ENCODE measurements at places on chromosomes 7 and 10.

- no peak for DNase-seq
These were observed 137.4 kb upstream of the GRB10 start for GRCh38 chr7:50920031-50920635.

- DNase-seq = no peak
These were observed 187.1 kb downstream of the ARHGAP21 start for GRCh38 chr10:24536636-24537035.

DNA sequence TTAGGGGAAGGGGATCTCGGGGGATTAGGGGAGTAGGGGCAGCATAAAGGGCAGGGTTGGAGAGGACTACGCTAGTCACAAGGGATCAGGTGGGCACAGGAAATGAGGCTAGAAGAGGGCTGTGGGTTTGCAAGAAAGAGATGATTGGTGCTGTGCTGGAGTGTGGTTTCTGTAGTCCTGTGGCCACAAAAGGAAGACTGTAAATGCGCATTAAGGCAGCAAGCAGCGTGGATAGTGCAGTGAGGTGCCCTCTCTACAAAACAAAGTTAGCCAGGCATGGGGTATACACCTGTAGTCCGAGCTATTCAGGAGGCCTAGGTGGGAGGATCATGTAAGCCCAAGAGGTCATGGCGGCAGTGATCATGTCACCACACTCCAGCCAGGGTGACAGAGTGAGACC is 212.1 kb downstream of the MLLT10 start:
- DNase-seq = peak; percentile 11

GRCh38 chr7:24978843-24979469 is 1.0 kb downstream of the OSBPL3 start:
- DNase-seq = no peak

GRCh38 chr10:5046410-5046809 is 42.8 kb upstream of the AKR1C2 start:
- DNase-seq = no peak

DNA sequence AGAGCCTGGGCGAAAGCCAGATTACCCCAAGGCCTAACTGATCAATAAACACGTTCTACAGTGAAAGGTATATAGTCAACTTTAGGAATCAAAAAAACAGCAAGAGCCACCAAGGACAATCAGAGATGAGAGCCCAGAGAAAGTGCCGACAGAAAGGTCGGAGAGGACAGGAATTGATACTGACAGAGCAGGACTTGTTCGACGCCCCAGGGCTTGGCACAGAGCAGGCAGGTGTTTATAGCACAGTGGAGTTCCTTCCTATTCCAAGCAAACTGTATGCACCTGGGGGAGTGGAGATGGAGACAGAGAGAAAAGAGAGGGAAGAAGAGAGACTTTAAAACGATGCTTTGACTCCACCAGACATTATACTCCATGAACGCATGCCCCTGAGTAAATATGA is 39.5 kb downstream of the PPP1R3C start:
- DNase-seq = no peak

- no peak for DNase-seq
These were observed 66.5 kb downstream of the VWA2 start for GRCh38 chr10:114305521-114305925.

- no peak for DNase-seq
These were observed 4.7 kb upstream of the VDAC2 start for GRCh38 chr10:75205908-75206307.

- DNase-seq = no peak
These were observed 524.6 kb upstream of the KCND2 start for GRCh38 chr7:119748251-119748860.

GRCh38 chr10:85558533-85558932 is 808.1 kb downstream of the GRID1 start:
- no peak for DNase-seq

DNA sequence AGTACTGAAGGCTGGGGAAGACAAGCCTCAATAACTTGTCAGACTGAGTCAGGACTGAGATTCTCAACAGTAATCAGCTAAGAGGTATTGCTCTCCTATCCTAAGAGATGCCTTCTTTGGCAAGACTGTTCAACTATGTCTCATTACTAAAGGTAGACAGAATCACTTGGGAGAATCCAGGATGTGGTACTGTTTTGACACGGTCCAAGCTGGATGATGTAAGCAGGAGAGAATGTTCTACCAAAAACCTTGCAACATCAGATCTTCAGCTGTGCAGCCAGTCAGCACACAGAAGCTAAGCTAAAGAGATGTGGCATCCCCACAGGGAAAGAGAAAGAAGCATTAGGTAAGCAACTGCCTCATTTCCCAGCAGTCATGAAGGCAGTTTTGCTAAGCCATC is 391.4 kb downstream of the NRG3 start:
- no peak for DNase-seq

DNA sequence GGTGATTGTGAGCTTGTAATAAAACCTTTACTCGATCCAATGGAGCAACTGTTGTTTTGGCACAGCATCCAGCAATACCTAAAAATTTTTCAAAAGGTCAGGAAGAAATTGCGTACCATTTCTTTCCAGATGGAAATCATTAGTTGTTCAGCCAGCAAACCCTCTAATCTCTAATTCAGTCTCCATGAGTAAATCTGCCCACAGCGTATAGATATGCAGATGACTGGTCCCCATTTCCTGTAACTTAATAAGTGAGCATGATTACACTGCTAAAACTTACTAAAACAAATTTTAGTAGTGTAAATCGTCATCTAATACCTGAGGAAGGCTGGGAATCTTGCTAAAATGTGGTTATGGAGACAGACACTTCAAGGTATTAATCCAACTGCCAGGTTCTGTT is 10.6 kb downstream of the SLC25A16 start:
- no peak for DNase-seq

DNA sequence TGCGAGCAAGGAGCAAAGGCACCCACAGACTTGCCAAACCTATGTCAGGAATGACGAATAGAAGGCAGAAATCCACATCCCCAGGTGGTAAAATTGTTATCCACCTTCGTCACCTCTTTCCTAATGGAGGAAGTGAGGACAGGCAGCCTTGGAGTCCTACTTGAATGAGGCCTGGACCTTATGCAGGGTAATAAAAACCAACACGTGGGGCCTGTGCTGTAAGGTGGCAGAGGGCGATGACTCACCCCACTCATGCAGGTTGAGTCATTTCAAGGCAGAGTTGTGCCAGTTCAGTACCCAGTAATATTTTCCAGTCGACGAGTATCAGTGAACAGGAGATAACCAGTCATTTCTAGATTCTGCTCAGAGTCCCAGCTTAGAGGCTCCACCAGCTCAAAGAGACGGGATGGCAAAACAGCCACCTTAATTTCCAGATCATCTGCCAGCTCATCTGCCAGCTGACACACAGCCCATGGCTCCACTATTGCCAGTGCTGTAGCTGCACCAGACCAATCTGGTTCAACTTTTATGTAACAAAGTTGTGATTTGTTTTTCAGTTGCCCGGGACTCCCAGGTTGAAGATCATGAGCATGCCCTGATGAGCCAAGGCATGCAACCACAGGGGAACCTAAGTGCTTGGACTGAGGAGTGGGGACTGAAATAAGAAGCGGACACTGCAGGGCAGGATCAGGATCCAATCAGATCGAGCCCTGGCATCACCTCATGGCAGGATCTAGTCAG is 176.2 kb upstream of the ITGB1 start:
- peak; percentile 91 for DNase-seq

DNA sequence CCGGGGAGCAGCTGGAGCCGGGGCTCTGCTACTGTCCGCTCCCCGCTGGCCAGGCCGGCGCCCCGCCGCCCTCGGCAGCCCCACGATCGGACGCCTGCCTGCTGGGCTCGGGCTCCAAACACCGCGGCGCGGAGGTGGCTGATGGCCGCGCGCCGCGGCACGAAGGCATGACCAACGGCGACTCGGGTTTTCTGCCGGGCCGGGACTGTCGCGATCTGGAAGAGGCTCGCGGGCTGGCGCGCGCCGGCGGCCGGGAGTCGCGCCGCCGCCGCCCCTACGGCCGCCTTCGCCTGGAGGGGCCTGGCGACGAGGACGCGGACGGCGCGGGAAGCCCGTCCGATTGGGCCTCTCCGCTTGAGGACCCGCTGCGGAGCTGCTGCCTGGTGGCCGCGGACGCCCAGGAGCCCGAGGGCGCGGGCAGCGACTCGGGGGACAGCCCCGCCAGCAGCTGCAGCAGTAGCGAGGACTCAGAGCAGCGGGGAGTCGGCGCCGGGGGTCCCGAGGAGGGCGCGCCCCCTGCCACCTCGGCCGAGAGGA is 570 bp downstream of the TBC1D12 start:
- no peak for DNase-seq

DNA sequence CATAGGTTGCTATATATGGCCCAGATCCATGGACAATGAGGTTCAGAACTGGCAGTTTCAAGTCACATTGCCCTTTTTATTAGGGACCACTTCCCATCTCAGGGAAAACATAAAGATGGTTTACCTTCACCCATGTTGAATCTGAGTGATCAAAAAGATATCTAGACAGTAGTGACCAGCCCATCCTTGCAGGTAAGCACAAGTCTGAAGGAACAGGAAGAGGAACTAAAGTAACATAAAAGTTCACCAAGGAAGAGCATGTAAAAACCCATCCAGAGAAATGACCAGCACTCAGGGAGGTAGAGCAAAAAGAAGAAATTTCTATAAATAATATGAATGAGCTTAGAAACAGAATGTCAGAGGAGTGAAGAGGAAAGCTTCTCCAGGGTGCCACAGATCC is 382.5 kb downstream of the PARD3 start:
- DNase-seq = no peak

- DNase-seq = no peak
These were observed 229.7 kb downstream of the FANK1 start for GRCh38 chr10:126126023-126126422.

- no peak for DNase-seq
These were observed 27.8 kb upstream of the PLCE1 start for GRCh38 chr10:93965911-93966310.

GRCh38 chr7:47967708-47968107 is 11.7 kb downstream of the HUS1 start:
- DNase-seq = no peak

DNA sequence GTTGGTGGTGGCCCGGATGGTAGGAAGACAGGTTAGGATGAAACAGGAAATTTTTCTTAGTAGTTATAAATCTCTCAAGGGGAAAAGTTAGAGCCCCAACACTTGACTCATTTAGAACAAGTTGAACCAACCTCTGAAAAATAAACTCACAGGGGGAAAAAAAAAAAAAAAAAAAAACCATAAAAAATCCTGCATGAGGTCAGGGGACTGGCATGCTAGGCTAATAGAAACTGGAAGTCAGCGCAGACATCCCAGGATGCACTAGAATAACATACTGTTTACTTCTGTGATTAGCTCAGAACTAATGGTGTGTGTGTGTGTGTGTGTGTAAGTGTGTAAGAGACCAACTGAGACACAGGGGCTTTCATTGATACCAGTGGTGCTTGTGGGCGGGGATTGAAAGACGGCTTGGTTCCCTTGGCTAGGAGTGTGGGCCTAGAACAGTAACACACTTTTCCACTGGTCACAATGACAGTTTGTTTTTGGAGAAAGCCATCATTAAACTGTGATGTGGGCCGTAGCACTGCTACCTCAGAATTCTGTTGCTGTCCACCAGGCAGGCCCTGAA is 491.6 kb upstream of the GALNT17 start:
- DNase-seq = no peak

DNA sequence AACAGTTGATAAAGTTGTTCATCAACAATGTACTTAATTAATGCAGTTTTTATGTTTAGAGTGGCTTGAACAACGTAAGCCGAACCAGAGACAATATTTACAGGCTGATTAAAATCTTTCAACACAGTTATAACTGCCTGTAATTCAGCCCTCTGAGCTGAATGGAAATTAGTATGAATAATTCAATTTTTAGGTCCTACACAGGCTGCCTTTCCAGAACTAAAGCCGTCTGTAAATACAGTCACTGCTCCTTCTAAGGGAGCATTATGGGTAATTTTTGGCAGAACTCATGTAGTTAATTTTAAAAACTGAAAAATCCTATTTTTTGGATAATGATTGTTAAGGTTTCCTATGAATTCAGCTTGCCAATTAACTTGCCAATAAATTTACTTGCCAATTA is 2.6 kb upstream of the GIMAP4 start:
- no peak for DNase-seq

DNA sequence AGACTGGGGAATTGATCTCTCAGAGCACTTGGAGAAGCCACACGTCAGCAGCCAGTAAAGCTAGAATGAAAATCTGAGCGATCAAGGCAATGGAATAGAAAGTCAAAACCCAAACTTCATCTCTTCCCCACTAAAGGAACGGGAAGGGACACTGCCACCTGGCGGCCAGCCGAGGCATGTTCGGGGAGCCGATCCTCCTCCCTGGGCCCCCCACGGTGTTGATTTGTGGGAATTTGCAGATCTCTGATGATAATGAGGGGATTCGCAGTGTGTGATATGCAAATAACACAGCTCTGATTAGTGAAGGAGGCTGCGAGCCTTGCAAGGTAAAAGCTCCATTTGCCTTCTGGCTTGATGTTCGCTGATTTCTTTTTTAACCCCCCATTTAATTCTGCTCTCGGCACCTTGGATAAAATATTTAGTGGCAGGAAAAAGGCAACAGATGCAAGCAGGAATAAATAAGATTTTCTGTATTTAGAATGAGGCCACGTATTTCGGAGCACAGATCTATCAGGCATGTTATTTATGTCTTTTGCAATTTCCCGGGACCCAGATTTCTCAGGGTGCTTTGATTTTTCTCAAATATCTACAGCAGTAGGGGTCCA is 258.6 kb downstream of the PAXIP1 start:
- DNase-seq = no peak

DNA sequence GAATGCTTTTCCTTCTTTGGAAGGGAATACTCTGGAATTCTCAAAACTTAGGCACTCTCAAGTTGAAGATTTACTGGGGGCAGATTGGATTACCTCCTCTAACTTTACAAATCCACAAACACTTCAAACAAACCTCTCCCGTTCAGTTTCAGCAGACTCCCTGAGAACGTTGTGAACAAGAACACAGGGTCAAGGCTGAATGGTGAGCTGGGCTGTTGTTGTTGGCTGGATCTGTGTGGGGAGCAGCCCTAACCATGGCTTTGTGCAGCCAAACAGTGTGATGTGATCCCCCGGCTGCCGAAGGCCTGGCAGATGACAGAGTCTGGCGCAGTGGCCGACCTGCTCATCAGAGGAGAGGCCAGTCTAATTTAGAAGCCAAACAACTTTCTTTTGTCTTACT is 93.1 kb downstream of the BMPER start:
- no peak for DNase-seq

GRCh38 chr10:50275650-50276235 is 24.4 kb upstream of the ASAH2 start:
- peak; percentile 12 for DNase-seq
